Activated naive CD8-positive, alpha-beta T cell treated with anti-CD3 and anti-CD28 coated beads for 36 hours (primary cell): ENCODE measurements at places on chromosomes 7 and 10.

- no peak for DNase-seq
Measured at GRCh38 chr7:3236268-3236667, 64.8 kb upstream of the SDK1 start.

DNA sequence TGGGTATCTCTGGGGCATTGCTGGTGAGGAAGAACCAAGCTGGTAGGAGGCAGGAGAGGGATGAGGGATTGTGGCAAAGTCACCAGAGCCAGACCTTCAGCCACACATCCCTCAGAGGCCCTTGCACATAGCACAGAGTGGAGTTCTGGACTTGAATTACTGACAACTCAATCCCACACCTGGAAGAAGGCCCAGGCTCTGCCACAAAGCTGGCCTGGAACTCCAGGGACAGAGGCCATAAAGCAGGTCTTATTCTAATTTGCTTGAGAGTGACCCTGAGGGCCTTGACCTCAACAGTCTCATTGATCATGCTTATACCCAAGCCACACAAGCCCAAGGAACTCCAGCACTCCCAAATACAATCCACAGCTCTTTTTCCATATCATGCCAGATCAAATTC lies 486.2 kb upstream of the ZMIZ1 start:
- DNase-seq, result no peak

DNA sequence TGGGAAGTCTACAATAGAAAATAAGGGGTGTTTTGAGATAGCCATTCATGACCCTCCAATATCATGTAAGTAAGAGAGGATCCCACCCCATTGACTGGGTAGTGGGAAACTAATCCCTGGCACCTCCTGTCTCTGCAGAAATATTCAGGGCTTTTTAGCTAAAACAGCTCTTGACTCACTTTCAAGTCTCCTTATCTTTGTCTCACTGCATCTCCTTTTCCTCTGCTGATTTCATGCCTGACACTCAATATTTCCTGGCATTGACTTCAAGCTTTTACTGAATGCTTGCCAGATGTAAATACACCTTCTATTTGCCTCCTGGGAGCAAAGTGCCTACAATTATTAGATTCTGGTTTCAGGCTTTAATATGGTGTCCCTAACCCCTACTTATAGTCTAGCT lies 57.1 kb downstream of the CHRM2 start:
- DNase-seq, result no peak

DNA sequence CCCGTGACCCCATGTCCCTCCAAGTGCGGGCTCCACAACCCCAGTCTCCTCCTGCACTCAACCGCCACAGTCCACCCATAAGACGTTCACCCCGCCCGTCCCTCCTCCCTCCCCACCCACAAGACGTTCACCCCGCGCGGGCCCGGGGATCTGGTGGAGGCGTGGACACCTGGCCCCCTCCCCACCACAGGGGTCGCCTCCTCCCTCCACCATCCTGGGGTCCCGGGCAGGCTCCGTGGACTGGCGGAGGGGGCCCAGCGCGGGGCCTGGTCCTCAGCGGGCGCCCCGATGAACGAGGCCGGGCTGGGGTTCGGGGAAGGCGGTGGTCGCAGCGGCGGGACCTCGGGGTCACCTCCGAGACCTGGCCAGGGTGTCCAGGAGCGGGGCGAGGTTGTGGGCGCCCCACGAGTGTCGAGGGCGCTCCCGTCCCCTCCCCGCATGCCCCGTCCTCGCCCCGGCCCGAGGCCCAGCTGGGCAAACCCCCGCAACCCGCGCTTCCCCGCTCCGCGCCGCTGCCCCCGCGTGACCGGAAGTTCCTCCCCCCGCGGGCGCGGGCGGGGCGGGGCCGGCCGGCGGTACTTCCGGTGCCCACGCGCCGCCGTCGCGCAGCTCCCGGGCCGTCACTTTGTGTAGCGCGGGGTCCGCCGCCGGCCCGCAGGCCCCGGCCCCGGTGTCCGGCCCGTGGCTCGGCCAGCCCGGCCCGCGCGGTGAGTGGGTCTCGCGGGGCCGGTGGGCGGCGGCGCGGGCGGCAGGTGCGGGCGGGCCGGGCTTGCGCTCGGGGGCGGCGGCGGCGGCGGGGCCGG lies at the start of gene ZNF316:
Gene ZNF316, plus strand, starts transcription at position 578 of the 803 bp plus-strand sequence. CDS start 5,092 bp downstream, outside the sequence.
- DNase-seq, result peak; percentile 67

DNA sequence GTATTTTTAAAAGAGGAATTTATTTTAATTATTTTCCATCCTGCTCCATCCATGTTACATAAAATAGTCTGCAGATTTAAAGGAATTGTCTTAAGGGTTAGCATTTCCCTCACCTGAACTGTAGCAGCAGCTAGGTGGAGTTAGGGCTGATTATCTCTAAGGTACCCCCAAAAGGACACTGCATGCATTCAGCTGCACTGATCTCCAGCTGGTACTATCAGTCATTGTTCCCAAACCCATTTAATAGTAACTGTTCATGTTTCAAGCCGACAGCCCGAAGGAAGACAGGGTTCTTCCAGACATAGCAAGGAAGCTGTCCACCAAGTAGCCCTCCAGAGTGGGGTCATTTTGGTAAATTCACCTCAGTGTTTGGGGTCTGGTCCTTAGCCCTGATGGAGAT lies 48.7 kb downstream of the FAM171A1 start:
- DNase-seq, result no peak

DNA sequence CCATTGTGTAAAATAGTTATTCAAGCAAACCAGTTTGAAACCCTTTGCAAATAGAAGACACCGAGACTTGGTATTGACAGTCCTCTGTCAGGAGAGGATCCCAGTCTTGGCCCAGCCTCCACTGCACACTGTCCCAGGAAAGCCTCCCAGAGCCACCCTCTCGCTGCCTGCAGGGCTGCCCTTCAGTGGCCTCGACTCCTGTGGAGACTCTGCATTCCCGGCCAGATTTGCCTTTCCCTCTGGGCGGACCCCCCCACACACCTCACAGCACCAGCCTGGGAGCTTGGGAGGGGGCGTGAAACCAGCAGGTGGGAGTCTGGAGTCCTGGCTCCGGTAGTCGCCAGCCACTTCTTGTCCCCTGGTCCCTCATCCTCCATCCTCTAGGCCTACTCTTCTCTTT lies 48.7 kb downstream of the GRK5 start:
- DNase-seq, result no peak

- no peak for DNase-seq
Measured at GRCh38 chr7:132548489-132549078, 27.7 kb downstream of the PLXNA4 start.

- DNase-seq, result no peak
Measured at GRCh38 chr10:101130984-101131961, at the start of gene TLX1. TSS of gene TLX1 (plus strand) at chr10:101131300. CDS start at chr10:101131542, 242 bp downstream.

DNA sequence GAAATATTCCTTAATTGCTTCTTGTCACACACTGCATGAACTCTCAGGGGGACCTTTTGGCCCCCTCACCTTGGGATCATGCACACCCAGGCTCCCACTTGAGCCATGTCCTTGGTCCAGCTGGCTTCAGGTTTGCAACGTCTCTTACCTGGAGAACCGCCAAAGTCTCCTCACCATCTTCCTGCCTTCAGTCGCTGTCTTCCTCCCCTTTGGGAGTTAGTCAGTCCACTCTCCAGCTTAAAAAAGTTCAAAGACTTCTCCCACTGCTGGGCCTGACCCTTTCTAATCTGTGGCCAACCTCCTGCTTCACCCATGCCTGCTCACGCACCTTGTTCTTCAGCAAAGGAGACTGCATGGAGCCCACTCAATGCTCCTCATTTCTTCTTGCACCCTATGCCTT lies 82.6 kb upstream of the LRRC4 start:
- DNase-seq, result no peak

DNA sequence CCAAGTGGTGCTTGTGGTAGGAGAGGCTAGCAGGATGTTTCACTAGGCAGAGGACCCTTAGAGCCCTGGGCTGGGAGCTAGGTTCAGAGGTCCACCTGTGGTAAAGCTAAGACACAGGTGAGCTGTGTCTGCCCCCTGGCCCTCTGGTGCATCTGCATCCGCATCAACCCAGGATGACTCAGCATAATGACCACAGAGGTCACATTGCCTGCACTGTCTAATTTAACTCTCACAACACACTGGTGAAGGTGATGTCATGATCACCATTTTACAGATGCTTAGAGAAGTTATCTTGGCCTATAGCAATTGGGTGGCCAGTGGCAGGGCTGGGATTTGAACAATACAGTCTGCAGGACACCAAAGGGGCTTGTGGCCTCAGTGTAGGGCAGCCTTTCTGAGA lies 33.1 kb downstream of the HABP2 start:
- DNase-seq, result no peak

DNA sequence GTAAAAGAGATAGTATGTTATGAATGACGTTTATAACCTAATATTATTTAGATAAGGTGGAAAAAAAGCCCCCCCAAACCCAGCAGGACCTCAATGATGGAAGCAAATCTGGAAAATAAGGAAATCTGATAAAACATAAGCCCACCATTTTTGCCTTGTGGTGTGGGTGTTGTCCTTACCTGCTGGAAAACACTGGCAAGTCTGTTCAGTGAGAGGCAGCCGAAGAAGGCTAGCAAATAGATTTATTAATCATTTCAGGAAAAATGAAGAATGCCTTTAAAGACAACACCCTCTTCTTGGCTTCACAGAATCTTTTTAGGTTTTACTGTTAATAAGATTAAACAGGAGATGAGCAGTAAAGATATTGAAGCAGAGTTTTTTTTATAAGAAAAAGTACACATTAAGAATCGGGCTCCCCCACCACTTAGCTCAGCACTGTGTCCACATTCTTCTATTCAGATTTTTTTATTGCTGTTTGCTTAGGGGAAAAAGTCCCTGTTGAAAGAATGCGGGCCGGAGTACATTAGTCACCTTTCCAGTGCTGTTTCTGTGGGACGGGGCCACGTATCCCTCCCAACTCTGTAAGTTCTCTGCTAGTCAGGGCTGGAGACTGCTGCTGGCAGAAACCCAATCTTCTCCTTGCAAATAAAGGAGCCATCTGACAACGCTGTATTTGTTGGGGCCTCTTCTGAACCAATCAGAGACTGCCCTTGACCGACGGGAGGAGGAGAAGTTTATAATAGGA lies 104.1 kb downstream of the EVX1 start:
- no peak for DNase-seq

GRCh38 chr7:114910787-114911186 lies 11.1 kb upstream of the MDFIC start:
- DNase-seq, result no peak

DNA sequence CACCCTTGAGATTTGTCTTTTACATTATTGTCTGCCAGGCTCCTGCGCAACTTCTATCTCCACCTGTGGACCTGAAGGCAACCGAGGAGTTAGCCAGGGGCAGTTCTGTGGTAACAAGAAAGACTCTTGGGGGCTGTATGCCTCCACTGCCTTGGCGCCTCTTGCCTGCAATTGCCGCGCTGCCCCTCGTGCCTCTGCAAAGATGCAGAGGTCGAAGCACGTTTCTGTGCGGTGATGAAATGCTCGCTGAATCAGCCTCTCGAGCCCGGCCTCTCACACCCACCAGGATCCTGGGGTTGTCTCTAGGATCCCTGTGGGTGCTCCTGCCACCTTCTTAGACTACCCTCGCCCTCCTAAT lies 486 bp upstream of the LHFPL3 start:
- DNase-seq, result no peak

DNA sequence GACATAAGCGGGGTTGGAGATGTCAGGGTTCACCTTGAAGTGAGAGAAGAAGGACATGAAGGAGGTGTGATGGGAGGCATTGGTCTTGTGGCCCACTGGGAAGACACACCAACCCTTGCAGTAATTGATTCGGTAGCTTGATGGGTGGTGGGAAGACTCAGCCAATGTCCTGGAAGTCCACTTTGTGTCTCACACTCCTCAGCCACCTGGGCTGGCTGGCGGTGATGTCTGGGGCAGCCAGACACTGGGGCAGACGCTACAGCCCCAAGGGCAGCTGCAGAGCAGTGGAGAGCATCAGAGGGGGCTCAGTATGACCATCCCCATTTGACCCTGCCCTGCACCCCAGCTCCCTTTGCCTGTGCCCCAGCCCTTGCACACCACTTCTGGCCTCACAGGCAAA lies 16.7 kb upstream of the DRGX start:
- DNase-seq, result no peak

GRCh38 chr10:59126261-59126660 lies 50.2 kb upstream of the PHYHIPL start:
- no peak for DNase-seq

GRCh38 chr7:112962815-112963214 lies 123.8 kb downstream of the GPR85 start:
- no peak for DNase-seq

GRCh38 chr10:78263521-78263988 lies 229.9 kb downstream of the RPS24 start:
- no peak for DNase-seq

GRCh38 chr7:102101111-102101551 lies 185.5 kb upstream of the SH2B2 start:
- DNase-seq, result no peak

DNA sequence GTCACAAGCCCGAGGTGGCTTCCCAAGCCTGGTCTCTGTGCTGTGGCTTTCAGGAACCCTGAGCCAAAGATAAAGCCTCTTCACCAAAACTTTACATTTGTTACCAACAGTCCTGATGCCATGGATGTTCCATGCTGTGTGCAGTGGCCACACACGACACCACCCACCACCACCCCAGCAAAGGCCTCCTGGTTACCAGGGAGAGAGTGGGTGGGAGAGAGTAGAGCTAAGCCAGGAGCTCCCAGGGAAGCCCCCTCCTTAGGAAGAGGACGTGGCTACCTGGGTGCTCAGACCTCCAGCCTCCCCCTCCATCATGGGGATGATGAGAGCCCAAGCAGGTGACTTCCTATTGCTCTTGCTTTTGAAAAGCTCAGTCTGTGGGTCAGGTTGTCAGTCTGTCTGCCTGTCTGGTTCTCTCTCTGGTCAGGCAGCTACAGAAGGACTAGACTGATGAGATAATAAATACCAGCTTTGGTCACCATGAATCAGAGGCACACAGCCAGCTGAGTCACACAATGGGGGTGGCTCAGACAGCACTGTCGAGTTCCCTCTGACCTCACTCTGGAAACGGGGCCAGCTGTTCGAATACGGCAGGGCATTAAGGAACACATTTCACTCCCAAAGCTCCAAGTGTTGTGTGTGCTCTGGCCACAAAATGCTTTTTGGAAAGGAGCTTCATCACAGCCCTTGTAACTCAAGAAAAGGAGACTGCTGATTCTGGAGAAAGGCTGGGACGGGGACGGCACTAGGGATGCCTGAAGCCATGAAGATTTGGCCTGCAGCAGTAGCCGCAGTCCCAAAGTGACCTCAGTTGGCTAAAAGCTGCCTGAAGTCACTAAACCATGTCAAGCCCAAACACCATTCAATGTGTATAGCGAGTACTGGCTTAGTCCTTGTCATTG lies 166.0 kb downstream of the FANK1 start:
- no peak for DNase-seq

- no peak for DNase-seq
Measured at GRCh38 chr7:7209412-7210050, 27.2 kb downstream of the C1GALT1 start.

DNA sequence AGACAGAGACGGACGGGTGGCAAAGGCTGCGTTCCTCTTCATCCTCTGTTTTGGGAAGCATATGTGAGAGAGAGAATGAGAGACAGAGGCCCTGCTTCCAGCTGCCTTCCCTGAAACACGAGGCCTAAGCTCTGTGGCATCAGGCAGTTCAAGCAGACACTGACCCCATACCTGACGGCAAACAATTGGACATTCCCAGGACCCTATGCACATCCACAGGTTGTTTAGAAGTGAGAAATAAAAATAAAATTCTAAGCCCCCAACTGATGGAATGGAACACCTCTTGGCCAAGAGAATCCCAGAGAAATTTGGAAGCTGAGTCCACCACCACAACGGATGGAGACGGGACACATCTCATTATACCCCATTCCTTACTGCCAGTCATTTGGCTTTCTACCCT lies 105.3 kb downstream of the CPXM2 start:
- DNase-seq, result no peak

GRCh38 chr10:17650416-17650815 lies 6.5 kb downstream of the STAM start:
- no peak for DNase-seq
